Caki2 (cell line): ENCODE measurements at places on chromosomes 6 and 20.

DNA sequence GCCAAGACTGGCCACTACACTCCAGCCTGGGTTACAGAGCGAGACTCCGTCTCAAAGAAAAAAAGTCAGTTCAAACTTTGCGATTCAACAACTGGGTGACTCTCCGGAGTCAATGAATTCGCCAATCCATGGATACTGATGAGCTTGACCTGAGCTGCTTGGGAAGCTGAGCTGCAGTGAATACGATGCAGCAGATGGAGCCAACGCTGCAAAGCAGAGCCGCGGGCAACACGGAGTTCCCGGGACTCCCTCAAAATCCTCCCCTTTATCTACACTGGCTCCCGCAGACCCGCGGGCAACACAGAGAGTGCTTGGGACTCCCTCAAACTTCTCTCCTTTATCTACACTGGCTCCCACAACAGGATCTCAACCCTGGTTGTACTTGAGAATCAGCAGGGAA, 62.6 kb upstream of the SALL4 start:
- no peak for DNase-seq

- no peak for DNase-seq
Measured at GRCh38 chr6:5274231-5274630, 12.9 kb downstream of the FARS2 start.

GRCh38 chr6:106872049-106872448, 102.5 kb downstream of the CD24 start:
- DNase-seq, result no peak

- no peak for DNase-seq
Measured at GRCh38 chr6:163828038-163828795, 413.7 kb downstream of the QKI start.

DNA sequence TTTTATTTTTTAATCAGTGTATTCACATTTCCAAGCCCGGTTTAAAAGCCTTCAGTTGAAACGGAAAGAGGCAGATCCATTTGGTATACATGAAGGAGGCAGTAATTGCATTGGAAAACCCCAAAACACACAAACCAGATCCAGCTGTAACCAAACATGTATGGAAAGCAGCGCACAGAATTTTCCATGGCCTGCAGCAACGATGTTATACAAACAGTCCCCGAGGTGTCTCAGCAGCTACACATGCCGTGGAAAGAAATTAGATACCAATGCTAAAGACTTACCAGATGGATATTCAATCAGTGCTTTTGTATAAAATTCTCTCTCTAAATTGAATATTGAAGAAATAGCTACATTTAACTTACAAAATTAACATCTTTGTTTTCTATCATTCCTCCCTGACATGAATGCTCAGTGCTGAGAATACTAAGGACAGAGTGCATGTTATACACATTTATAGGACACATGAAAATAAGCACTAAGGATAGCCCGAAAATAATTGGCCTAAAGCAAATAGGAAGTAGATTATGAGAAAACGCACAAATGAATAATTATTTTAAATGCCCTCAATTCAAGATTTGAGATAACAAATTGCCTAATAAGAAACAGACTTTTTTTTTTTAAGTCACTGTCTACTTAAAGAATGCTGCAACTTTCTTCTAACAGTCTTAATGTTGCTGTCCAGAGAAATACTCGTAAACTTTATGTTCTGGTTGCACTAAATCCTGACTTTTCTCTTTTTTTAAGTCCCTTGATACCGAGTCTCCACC, 713.1 kb downstream of the HDGFL1 start:
- DNase-seq, result no peak

DNA sequence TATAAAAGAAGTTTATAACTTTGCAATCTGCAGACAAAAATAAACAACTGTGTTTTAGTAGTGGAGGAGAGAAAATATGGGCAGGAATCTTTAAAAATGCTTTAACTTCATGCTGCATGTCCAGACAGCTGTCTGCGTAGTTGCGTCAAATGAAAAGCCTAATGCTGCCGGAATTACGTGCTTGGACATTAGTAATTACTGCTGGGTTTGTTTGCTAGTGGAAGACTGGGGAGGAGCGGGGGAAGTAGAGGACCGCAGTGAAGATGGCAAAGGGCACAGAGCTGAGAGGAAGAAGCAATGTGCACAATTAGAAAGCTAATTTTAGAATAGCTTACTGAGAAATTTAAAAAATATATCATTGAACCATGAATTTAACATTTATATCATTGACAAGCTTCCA, 2.4 kb downstream of the SNAP25 start:
- DNase-seq, result no peak

DNA sequence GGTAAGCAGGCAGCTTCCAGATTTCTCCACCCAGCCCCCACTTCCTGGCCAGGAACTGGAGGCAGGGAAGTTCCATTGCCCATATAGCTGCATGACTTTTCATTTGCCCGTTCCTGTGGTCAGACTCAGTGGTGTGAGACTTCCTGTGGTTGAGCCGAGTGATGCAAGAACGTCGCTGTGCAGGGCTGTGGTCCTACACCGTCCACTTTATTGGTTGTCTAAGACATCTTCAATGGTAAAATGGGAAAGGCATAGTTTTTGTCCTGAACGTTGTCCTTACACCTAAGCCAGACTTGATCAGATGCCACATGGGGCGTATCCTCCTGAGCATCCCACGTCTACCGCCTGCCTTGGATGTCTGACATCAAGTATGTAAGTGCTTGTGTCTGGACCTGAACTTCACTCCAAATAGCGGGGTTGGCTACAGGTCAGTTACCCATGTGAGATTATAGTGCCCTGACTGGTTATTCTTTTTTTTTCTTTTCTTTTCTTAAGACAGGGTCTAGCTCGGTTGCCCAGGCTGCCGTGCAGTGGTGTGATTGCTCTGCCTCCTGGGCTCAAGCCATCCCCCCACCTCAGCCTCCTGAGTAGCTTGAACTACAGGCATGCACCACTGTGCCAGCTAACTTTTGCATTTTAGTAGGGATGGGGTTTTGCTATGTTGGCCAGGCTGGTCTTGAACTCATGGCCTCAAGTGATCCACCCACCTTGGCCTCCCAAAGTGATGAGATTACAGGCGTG, 25.9 kb upstream of the GTSF1L start:
- peak; percentile 28 for DNase-seq

DNA sequence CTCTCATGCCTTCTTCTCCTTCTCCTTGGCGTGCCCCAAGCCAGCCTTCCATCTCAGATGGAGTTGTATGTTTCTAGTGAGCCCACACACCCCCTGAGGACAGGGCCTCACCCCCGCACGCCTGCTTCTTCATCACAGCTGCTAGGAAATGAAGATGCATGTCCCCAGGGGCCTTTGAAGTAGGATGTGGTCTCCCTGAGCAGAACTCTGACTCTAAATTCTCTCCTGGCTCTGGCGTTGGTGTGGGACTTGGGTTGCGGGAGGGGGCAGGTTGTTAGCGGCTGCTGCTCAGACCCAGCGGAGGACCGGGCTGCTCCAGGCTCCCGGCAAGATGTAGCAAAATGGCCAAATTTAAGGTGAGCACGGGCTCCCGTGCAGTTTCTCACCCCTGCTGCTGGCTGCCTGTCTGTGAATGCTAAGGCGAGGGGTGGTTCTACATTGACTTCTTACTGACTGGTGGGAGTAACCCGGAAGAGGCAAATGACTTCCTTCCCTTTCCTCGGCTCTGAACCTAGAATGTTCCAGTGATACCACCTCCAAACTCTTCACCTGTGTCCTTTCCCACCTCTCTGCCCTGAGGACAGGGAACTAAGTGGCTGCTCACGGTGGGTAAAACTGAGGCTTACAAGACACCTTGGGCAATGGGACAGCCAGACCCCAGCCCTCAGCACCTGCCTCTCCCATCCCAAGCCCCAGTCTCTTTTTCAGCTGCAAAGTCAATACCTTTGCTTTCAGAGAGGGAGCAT, 8.8 kb downstream of the SYNJ2 start:
- DNase-seq, result no peak

DNA sequence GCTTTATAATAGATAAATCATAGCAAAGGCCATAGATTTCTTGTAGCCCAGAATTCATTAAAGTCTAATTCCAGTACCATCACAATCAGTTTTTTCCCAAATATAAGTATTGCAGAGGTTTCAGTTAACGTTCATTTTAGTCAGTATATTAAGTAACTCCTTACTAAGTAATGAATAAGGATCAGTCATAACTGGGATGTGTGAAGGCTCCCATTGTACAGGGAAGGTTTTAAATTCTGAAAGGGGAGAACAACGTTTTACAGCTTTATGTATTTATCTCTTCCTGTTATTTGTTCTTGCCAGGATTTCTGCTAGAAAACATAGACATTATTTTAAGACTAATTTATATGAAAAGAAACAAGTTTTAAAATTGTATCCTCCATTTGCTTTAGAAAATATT, 215.5 kb upstream of the LAMP5 start:
- DNase-seq, result no peak

DNA sequence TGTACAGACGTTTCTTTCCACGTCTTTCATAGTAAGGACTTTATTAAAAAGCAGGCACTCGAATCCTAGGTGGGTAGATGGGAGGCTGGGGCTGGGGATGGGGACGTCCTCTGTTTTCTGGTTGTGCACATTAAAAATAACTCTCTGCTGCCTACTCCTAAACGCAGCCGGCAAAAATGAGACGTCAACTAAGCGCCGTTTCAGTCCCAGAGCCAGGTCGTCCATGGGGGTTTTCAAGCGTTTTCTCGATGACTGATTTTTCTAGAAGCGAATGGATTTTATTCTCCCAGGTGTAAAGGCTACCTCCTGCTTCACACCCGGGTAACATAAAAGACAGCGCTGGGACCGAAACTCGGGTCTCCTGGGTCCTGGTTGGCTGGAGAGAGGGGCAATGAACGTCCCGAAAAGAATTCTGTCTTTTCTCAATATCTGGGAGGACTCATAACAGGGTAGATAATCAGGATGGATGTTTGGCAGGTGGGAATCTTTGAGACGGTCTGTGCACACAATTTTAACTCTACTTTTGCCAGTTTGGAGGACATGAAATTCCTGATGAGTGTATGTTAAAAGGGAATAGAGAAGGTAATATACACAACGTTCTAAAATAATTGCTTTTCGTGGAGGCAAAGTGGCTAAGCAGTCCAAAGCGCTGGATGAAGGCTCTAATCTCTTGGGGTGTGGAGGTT, 25.2 kb downstream of the GPX6 start:
- no peak for DNase-seq

GRCh38 chr20:54255157-54255556, 47.3 kb downstream of the PFDN4 start:
- no peak for DNase-seq

- no peak for DNase-seq
Measured at GRCh38 chr20:37299718-37300528, 10.5 kb downstream of the MANBAL start.

DNA sequence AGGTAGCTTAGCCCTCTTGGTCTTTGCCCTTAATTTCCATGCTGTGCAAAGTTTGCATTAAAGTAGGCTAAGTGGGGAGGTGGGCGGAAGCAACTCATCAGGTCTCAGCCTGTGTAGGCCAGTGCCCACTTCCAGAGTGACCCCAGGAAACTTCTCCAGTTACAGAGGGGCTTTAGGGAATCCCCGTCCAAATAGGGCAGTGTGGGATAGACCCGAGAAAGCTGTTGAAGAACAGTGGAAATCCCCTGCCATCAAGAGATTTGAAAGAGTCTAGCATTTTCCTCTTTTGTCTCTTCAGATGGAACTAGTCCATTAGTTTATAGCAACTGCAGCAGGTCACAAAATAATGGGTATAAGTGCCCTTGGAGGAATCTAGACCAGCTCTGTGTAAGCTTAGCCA, 20.2 kb downstream of the SF3B5 start:
- DNase-seq, result no peak

DNA sequence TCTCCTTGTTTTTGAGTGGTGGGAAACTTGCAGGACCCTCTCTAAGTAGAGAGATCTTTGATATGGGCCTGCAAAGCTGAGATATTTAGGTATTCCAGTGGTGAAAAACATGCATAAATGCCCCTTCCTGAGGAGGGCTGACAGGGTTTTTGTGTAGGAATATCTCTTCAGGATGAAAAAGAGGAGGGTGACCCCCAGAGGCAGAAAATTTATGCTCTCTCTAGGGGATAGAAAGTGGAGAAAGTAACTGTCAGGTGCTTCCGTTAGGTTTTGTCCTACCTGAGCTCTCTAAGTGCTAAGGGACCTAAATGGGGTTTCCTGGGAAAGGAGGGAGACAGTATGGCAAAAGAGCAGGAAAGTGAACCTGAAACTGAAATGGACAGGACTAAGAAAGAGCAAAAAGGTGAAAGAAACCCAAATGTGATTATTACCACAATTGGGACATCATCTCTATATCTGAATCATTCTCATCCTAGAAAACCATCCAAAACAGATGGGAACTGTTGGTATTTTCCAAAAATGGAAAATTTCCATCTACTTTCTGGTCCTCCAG, 2.0 kb downstream of the COL19A1 start:
- no peak for DNase-seq

GRCh38 chr6:147382945-147383554, 125.4 kb upstream of the SAMD5 start:
- DNase-seq, result peak; percentile 26

DNA sequence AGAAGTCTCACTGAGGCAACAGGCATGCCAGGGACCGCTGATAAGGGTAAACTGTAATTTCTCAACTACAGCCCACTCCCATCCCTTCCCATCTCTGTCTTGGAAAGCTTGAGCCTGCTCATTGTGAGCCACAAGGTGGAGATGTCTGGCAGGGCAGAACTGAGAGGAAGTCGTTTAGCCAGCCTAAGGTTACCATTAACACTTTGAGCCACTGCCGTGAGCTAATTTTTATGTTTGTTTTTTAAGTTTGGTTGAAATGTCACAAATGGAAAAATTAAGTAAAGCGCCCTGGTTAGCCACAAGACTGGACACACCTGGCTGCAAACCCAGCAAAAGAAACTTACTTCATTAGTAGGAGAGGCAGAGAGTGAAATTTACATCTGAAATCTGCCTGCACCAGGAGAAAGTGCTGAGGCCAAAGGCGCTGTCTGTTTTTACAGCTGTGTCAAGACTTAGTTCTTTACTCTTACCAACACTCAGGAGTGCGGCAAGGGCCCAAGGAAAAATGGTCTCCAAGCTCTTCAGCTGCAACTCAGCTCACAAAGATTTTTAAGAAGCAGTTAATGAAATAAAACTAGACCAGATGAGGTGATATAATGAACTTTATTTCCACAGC, 50.0 kb upstream of the FAM83C start:
- no peak for DNase-seq
